ENCODE measurements at places on chromosomes 11 and 22.

- H3K36me3 ChIP-seq: no peaks in the 10 kb centered on the region
- no peaks in the 10 kb centered on the region for H3K4me1 ChIP-seq
- peaks cover 55% of the 10 kb centered on the region for H3K27me3 ChIP-seq
- H3K27ac ChIP-seq: no peak overlapping the region
Measured at GRCh38 chr22:49664891-49665290, 162.8 kb downstream of the BRD1 start.

GRCh38 chr11:77086521-77087472 is 15.8 kb upstream of the OMP start:
- DNase-seq: no peak
- no peaks in the 10 kb centered on the region for H3K27me3 ChIP-seq
- no peak overlapping the region for H3K27ac ChIP-seq
- no peaks in the 10 kb centered on the region for H3K36me3 ChIP-seq
- no peak overlapping the region for H3K4me3 ChIP-seq
- H3K4me1 ChIP-seq: peaks cover 18% of the 10 kb centered on the region

DNA sequence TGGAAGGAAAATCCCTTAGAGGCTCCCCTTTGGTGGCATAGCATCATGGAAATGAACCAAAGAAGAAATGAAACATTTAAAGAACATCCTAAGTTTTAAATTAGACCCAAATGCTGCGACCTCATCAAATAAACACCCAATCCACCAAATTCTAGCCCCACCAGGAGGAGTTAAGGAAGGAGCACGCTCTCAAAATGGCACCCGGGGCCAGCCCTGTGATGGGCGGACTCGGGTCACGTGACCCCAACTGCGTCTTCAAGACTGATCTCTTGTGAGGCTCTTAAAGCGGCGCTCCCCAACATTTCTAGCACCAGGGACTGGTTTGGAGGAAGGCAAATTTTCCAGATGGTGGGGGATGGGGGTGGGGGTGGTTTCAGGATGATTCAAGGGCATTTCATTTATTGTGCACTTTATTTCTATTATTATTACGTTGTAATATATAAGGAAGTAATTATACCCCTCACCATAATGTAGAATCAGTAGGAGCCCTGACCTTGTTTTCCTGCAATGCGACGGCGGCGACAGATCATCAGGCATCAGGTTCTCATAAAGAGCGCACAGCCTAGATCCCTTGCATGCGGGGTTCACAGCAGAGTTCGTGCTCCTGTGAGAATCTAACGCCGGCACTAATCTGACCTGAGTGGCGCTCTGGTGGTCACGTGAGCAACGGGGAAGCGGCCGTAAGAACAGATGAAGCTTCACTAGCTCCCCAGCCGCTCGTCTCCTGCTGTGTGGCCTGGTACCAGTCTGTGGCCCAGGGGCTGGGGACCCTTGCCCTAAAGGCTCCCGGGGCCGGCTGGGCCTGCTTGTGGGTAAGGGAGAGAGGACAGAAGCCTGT is 90.6 kb upstream of the SLC22A12 start:
- H3K27me3 ChIP-seq: peaks cover 86% of the 10 kb centered on the region
- no peak overlapping the region for H3K4me3 ChIP-seq
- H3K4me1 ChIP-seq: 0 out of 2 replicates have a peak, but pooled peaks cover 4% of the 10 kb centered on the region
- no peak overlapping the region for H3K27ac ChIP-seq

- H3K27me3 ChIP-seq: no peaks in the 10 kb centered on the region
- H3K4me1 ChIP-seq: no peaks in the 10 kb centered on the region
- H3K4me3 ChIP-seq: no peak overlapping the region
- no peak overlapping the region for H3K27ac ChIP-seq
Measured at GRCh38 chr11:21250196-21250595, 580.8 kb downstream of the NELL1 start.

- peaks cover 27% of the 10 kb centered on the region for H3K4me1 ChIP-seq
- H3K27ac ChIP-seq: no peak overlapping the region
- no peaks in the 10 kb centered on the region for H3K27me3 ChIP-seq
- no peak overlapping the region for H3K4me3 ChIP-seq
- no peaks in the 10 kb centered on the region for H3K36me3 ChIP-seq
Measured at GRCh38 chr22:37634417-37634924, 5.0 kb upstream of the SH3BP1 start.

GRCh38 chr22:22031183-22031945 is 48.8 kb upstream of the TOP3B start:
- H3K27me3 ChIP-seq: no peaks in the 10 kb centered on the region
- DNase-seq: peak; percentile 37
- H3K27ac ChIP-seq: peak overlapping the region; percentile 49
- H3K4me1 ChIP-seq: peaks cover 34% of the 10 kb centered on the region

- no peak overlapping the region for H3K27ac ChIP-seq
- H3K4me1 ChIP-seq: peaks cover 6% of the 10 kb centered on the region
- no peak for DNase-seq
- H3K27me3 ChIP-seq: peaks cover 34% of the 10 kb centered on the region
- no peak overlapping the region for H3K4me3 ChIP-seq
Measured at GRCh38 chr11:9266132-9266736, 1.1 kb upstream of the DENND5A start.

- no peak for DNase-seq
- H3K27me3 ChIP-seq: no peaks in the 10 kb centered on the region
- H3K4me1 ChIP-seq: no peaks in the 10 kb centered on the region
- H3K4me3 ChIP-seq: no peak overlapping the region
Measured at GRCh38 chr11:107619926-107620325, 29.0 kb downstream of the ELMOD1 start.
